ENCODE measurements at places on chromosomes 16 and 17. TPM values are rescaled to one million over a fixed set of nuclear protein-coding genes. Genes with fewer than 3 reads are reported as not detected.

NLRC3 gene
- 0.01 TPM for total RNA-seq

CD300E gene
- not detected for total RNA-seq

OR3A2 gene
- total RNA-seq: not detected

GP2 gene
- total RNA-seq: not detected

MAF gene
- 0.13 TPM for total RNA-seq

NPIPA8 gene
- total RNA-seq: 0.31 TPM

OR1G1 gene
- total RNA-seq: not detected

INO80E gene
- 114 TPM for total RNA-seq

QPRT gene
- 1.0 TPM for total RNA-seq

GAST gene
- total RNA-seq: not detected

HOXB2 gene
- 1.1 TPM for total RNA-seq

TMEM107 gene
- total RNA-seq: 19.1 TPM

CPNE2 gene
- 38.1 TPM for total RNA-seq

TMEM231 gene
- 9.2 TPM for total RNA-seq

TBC1D3E gene
- not detected for total RNA-seq

Measured in A549 treated with RU486 at 1 μM for 4 hours (cell line).